Astrocyte of the hippocampus (primary cell): ENCODE measurements at places on chromosomes 5 and 9.
A peak's percentile ranks its signal among the peaks of the same experiment; 100 is the strongest.

DNA sequence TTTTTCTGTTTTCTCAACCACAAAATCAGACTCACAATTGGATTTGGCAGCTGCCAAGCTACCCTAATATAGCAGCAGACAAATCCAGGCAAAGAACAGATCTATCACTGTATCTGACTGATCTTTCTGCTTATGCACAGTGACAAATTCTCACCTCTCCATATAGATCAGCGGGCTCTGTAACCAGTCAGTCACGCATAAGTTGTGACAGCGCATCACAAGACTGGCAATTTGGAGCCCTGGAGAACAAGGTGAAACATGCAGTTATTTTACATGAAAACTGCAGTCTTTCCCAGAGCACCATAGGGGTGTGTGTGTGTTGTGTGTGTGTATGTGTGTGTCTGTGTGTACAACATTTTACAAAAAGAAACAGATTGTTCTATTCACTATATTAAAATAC, 37.7 kb downstream of the RORB start:
- no peak for DNase-seq

- DNase-seq: no peak
Measured at GRCh38 chr9:133098104-133098754, 22.8 kb downstream of the RALGDS start.

- DNase-seq: no peak
Measured at GRCh38 chr9:99399474-99399873, 177.4 kb downstream of the SEC61B start.

DNA sequence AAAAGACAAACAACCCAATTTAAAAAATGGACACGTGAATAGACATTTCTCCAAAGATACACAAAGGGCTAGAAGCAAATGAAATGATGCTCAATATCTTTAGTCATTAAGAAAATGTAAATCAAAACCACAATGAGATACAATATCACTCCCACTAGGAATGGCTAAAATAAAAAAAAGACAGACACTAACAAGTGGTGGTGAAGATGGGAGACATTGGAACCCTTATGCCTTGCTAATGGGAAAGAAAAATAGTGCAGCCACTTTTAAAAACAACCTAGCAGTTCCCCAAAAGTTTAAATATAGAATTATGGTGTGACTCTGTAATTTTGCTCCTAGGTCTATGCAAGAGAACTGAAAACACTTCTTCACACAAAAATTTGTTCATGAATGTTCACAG, 40.7 kb downstream of the SH3TC2 start:
- DNase-seq: no peak

- peak; percentile 9 for DNase-seq
Measured at GRCh38 chr9:79769476-79770275, 197.9 kb downstream of the TLE4 start.

- peak; percentile 76 for DNase-seq
Measured at GRCh38 chr5:66247176-66247960, 103.3 kb downstream of the SREK1 start.

GRCh38 chr5:115396688-115397087, 100.2 kb upstream of the CCDC112 start:
- DNase-seq: peak; percentile 63

GRCh38 chr5:102758576-102758975, 3.5 kb downstream of the PAM start:
- peak; percentile 65 for DNase-seq

- DNase-seq: no peak
Measured at GRCh38 chr5:88845081-88845697, 37.8 kb downstream of the MEF2C start.

- no peak for DNase-seq
Measured at GRCh38 chr9:107345327-107345726, 62.2 kb downstream of the RAD23B start.

DNA sequence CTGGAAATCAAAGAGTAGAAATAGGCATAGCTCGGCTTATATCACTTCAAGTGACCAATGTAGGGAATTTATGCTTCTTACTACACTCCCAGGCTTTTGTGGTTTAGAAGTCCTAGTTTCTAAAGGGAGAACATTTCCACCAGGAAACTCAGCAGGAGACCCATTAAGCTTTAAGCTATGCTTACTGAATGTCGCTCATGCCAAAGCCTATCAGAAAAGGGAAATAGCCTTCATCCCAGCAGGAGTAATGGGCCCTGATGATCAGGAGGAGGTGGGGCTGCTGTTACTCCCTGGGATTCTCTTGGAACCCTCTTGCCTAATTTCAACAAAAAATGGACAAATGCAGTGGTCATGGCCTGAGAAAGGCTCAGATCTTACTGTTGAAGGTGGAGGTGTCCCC, 54.5 kb upstream of the SEMA6A start:
- no peak for DNase-seq

DNA sequence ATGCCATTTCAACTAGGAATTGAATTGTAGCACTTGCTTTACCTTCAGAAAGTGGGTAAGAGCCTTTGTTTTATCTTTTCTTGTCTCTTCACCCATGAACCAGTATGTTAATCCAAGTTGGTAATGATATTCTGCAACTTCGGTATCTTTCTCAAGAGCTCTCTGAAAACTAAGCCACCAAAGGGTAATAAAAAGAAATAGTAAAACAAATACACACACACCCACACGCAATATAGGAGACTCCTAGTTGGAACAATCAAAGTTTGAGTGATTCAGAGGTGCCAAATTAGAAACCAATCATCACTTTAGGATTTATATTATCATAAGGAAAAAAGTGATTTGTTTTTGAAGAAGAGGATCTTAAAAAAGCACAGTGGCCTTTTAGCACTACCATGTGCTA, 30.4 kb downstream of the SKIC3 start:
- DNase-seq: no peak

DNA sequence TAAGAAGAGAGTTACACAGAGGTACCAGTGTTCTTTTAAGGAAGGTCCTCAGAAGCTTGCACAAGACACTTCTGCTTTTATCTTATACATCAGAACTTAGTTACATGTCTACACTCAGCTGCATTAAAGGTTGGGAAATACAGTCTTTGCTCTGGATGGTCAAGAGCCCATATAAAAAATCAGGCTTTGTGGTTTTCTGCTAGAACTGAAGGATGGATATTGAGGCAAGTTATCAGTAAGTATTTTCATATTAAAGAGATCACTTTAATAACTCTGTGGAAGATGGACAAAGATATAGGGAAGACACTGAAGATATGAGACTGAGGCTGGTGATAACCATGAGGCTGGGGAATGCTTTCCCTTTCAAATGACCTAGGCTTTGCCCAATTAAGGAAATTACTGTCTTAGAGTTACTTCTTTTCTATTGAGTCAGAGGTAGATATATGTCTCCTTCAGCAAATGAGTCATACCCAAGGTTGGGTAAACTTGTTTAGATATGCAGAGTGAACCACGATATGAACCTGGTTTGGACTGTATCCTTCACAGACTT, 87.0 kb upstream of the TNC start:
- DNase-seq: peak; percentile 73

DNA sequence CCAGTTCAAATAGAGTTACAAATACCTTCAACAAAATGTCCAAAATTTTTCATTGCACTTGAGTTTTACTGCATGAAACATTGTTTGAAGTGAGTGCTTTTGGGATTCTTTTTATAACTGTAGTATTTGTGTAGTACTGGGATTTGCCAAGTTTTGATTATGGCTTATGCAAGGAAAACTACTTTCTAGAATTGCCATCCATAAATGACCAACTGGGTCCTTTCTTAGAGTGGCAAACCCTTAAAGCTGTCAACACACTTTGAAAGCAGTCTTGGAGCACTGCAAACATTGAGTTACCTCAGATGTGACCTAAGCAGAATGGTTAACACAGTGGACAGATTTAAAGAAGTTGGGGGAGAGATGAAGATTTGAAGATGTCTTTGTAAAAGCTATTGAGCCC, 379.6 kb upstream of the ZNF608 start:
- no peak for DNase-seq

- DNase-seq: no peak
Measured at GRCh38 chr5:67293226-67293625, 96.6 kb upstream of the CD180 start.

DNA sequence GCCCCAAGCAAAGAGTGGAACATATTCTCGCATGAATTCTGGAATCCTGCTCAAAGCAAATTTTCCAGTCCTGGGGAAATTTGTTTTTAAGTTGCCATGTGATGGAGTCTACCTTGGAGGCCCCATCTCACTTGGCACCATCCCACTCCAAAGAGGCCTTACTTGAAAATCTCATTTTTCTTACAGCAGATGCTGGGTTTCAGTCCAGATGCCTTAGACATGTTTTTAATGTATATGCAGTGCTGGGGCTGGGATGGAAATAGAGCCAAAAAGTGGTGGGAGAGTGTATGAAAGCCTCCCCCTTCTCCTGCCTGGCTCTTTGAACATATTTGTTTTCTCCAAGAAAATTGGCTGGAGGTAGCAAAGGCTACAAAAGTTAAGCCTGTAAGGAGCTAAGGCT, 493.7 kb downstream of the ENC1 start:
- DNase-seq: no peak

- no peak for DNase-seq
Measured at GRCh38 chr9:123517512-123517911, 161.5 kb downstream of the CRB2 start.

DNA sequence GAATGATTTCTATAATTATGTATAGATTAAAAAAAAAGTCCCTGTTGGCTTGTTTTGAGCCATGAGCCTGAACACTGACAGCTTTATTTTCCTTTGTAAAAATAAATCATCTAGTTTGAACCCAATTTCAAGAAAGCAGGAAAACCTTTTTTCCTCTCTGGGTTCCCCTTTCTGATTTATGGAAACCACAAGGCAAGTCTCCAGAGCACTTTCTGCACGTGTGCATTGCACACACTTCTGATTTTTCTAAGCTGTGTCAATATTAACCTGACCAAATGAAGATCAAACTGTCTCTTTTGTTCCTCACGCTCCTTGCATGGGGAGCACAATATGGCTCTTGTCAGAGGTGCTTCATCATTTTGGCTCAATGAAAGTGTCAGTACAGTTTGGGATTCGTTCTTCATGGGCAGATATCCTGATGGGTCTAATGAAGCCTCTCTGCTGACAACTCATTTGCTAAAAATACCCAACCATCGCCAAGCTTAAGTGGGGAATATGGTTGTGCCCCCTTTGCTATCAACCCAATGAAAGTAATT, 39.2 kb upstream of the PCA3 start:
- no peak for DNase-seq

DNA sequence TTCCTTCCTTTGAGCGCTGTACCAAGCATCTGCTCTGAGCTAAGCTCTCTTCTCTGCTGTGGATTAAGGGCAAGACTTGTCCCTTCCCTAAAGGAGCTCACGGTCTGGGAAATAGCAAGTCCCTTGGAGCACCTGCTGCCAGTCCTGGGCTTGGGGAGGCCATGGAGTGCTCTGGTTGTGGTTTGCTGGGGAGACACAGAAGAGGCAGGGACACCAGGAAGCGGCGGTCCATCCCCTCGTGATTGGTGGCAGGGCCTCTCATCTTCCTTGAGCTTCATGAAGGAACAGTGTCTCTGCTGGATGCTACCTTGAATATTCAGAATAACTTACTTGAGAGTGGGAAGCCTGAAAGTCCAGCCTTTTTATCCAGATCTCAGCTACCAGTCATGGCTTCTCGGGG, 35.3 kb downstream of the COL5A1 start:
- no peak for DNase-seq

DNA sequence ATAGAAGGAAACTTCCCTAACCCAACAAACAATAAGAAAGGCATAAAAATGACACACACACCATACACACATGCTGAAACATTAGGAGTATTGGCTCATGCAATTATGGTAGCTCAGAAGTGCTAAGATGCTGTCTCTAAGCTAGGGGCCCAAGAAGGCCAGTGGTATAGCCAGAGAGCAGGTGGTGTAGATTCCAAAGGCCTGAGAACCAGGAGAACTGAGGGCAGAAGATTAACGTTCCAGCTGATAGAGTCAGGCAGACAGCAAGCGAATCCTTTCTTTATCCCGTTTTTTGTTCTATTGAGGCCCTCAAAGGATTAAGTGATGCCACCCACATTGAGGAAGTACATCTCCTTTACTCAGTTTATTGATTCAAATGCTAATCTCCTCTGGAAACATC, 262.9 kb downstream of the EPB41L4A start:
- DNase-seq: no peak

- DNase-seq: peak; percentile 59
Measured at GRCh38 chr9:136438548-136439480, 831 bp downstream of the INPP5E start.

- no peak for DNase-seq
Measured at GRCh38 chr9:83327750-83328622, 210.2 kb downstream of the FRMD3 start.

DNA sequence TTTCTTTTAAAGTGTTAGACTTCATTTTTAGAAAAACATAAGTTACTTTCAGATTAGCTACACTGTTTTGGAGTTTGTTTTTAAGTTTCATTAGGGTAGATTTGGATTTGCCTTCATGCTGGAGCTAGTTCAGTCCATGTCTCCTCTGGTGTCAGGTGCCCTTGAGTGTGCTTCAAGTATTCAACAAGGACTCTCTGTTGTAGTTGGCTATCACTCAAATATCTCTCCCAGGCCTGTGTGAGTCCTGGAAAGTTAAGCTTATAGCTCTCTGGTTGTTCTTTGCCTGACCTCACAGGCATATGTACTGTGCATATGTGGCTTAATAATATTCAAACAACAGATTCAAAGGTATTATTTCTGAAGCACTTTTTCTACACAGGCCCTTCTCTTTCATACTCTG, 45.4 kb downstream of the PTBP3 start:
- peak; percentile 41 for DNase-seq

- DNase-seq: no peak
Measured at GRCh38 chr9:137797206-137798120, 80.1 kb upstream of the CACNA1B start.

- no peak for DNase-seq
Measured at GRCh38 chr9:127927201-127927987, 3.2 kb downstream of the PIP5KL1 start.

- no peak for DNase-seq
Measured at GRCh38 chr5:149682532-149683075, 47.5 kb upstream of the PPARGC1B start.

DNA sequence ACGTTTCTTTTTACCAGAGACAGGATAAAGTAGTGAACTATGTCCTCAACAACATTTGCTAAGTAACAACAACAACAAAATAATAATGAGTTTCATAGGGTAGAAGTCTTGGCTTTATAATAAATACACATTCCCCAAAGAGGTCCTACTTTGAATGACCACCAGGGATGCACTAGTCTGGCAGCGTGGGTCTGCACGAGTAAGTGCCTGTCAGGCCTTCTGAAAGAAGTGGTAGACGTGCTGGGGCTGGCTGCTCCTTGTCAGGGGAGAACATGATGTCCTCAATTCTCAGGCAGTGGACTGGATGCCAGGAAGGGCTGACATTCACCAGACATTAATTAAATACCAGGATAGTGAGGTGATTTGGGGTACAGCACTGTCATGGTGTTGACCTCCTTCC, 331.1 kb downstream of the TMEM38B start:
- no peak for DNase-seq
